ENCODE measurements at places on chromosomes 4 and X.
A peak's percentile ranks its signal among the peaks of the same experiment; 100 is the strongest.

DNA sequence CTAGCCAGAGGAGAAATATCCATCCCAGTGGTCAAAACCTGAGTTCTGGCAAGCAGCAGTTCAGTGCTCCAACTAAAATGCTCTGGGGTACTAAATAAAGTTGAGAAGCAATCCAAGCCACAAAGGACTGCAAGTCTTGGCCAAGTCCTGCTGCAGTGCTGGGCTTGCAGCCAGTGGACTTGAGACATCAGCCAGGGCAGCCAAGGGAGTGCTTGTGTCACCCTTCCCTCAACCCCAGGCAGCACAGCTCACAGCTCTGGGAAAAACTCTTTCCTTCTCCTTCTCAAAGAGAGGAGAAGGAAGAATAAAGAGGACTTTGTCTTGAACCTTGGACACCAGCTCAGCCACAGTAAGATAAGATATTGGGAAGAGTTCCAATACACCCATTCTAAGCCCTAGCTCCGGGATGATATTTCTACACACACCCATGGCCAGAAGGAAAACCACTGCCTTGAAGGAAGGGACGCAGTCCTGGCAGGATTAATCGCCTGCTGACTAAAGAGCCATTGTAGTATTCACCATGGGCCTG is 99.8 kb downstream of the PTCHD1 start:
- peak; percentile 68 for DNase-seq

DNA sequence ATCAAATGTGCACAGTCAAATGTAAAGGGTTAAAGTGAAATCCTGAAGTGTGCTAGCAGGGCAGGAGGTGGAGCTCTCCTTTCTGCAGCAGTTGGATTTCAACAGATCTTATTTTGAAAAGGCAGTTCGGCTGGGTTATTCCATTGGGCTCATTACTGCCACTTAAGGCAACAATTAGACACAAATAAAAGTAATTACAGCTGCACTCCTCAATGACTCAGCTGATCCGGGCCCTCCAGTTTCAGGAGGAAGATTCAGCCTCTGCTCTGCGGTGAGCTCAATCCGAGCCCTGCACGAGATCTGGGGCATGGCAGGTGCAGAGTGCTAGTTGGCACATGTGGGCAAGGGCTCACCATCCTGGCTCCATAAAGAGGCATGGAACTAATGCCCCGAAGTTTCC is 85.4 kb downstream of the PHKA2 start:
- no peak for DNase-seq

- DNase-seq, result peak; percentile 30
Measured at GRCh38 chrX:150482537-150483206, 85.7 kb upstream of the MTM1 start.

- no peak for DNase-seq
Measured at GRCh38 chr4:172124656-172125308, 311.6 kb downstream of the GALNTL6 start.

GRCh38 chrX:136061696-136062095 is 76.5 kb downstream of the SLC9A6 start:
- no peak for DNase-seq

- peak; percentile 26 for DNase-seq
Measured at GRCh38 chr4:126630230-126630629, 1002.5 kb upstream of the INTU start.

DNA sequence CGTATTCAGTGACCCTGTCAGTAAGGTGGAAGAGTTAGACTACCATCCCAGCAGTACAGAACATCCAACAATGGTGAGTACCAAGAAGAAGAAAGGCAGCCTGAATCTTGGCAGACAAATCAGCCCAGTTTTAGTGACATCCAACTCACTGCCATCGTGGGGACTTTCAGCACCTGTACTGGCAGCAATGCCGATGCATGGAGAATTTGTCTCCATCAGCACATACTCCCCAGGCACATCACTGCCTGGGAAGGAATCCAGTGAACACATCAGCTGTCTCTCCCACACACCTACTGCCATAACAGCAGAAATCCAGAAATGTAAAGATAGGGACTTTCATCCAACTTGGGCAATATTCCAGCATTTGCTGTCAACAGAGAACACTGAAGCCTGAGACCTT is 29.8 kb downstream of the PTCHD1 start:
- DNase-seq, result no peak

GRCh38 chrX:71144651-71145050 is at the start of gene NLGN3:
NLGN3 (plus strand) TSS chrX:71144841; CDS start chrX:71147750, 2,909 bp downstream.
- no peak for DNase-seq

- DNase-seq, result peak; percentile 51
Measured at GRCh38 chr4:23789762-23790161, 100.1 kb downstream of the PPARGC1A start.

DNA sequence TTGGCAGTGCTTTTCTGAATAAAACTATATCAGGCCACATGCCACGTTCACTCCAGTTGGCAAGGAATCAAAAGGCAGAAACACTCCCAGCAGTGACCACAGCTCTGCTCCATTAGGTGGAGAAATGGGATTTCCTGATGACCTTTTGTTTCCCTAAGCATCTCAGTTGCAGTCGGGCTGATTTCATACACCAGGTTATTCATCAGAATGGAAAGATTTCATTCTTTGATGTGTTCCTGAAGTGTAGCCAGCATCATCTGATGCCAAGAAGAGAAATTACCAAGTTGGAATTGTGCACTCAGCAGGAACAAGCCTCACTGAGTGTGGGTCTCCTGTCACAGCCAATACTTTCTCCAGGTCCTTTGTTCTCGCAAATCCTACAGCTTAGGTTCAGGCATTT is 193.7 kb downstream of the SPATA18 start:
- no peak for DNase-seq

DNA sequence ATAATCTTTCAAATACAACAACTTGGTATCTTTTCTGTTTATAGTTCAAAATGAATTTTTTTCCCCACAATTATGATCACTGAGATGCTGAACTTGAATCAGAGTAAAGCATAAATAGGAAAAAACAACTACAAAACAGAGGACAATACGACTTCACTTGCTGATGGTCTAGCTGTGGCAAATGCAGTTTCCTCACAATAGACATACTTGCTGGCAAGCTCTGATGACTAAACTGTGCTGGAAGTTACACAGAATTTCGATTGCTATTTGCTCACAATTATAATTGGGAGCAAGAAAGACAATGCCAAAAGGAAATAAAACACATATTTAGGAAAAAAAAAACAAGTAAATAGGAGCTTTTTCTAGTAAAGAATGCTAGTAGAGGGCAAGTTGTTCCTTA is 14.7 kb downstream of the VEGFC start:
- DNase-seq, result peak; percentile 69

DNA sequence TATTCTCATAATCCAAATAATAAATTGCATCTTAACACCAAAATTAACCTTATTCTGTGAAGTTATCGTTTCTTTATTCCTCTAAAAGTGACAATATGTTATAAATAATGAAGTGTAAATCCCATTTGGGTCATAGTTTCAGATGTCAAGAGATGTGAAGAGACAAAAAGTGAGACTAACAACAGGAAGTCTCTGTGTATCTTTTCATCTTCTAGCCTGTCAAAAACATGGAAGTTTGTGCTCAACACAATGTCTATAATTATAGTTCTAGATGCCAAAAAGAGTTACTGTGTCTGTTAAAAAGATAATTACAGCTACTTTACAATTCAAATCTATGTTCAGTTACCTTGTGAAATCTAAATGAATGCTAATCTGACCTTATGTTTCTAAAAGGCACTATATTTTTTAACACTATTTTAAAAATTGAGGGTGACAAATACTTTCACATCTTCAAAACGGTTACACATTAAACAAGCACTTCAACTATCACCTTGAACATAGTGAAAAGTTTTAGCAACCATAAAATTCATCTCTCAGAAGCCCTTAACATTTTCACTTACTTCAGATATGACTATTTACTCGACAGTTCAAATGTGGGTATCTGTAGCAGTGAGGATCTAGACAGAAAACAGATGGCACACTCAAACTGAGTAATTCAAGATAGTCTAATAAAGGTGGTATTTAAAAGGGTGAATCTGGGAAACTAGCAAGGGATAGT is 509.8 kb downstream of the ARAP2 start:
- no peak for DNase-seq

Data from skeletal muscle cell (primary cell).